ENCODE measurements at places on chromosomes 5 and 9.

GRCh38 chr5:111472096-111472495, 40.2 kb downstream of the STARD4 start:
- no peak for DNase-seq

GRCh38 chr5:104247260-104247659, 684.7 kb upstream of the NUDT12 start:
- no peak for DNase-seq

DNA sequence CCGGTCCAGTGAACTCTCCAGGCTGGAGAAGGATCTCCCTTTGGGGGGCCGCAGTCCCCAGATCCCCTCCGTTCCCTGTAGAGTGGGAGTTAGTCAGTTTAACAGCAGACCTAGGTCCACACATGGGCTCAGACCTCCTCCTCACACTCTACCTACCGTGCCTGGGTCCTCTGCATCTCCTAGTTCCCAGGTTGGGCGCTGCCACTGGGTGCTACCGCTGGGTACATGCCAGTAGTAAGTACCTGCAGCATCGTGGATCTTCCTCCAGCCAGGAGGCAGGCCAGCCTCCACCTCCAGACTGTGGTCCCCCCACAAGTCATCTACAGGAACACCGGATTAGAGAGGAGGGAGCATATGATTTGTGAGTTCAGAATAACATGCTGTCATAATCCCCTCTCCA, 802 bp downstream of the APBB3 start:
- DNase-seq = no peak

DNA sequence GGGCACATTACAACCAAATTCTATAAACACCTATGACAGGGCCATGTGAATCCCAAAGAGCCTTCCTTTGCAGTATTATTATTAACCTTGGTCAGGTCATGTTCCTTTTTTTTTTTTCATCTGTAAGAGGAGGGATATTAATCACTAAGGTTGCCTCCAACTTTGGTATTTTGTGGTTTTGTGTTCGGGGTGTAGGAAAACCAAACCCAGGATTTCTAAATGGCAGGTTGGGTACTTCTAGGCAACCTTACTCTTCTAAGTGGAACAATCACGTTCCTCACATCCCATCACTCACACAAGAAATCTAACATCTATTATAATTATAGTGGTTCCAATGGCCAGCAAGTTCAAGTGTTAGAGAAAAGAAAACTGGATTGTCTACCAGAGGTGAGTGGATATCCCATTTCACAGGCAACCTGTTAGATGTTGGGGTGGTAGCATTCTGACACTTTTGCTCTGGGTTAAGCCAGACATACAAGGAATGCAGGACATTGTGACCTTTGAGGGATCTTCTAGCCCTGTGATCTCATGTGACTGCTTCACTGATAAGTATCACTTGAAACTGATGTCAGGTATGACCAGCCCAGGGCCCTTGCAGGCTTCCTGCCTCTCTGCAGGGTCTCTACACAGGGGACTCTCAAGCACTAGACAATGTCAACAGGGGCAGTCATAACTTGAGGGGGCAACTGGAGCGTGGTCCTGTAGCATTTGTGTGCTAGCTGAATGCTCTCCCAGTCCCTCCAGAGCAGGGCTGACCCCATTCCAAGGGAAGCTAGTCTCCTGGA, 126.2 kb upstream of the VLDLR start:
- no peak for DNase-seq

DNA sequence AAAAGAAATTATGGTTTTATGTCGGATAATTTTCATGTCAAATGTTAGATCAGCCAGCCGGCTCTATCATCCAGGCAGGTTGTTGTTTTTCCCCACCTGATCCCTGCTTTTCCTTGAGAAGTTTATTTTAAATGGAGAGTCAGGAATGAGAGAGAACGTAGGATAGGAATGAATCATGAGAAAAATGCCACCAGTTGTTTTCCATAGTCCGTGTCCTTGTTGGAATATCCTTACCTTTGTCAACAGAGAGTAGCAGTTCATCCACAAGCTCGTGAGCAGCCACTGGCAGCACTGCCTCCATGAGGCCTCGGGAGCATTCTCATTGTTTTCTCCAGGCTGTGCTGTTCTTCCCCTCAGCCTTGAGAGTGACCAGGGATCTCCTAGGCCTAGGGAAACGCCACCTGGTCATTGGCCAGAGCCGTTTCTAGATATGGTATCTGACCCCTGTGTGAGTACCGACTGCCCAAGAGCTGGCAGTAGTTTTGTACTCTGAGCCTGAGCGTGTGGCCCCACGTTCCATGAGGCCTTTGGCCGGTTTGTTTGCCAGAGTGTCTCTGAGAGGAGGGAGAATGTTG, 293.3 kb downstream of the FANCC start:
- no peak for DNase-seq

- DNase-seq = no peak
Observed at GRCh38 chr9:130694205-130694604, 625 bp downstream of the EXOSC2 start.

GRCh38 chr9:133783331-133783731, 45.2 kb upstream of the SARDH start:
- no peak for DNase-seq

GRCh38 chr9:35395076-35395705, 94.7 kb upstream of the RUSC2 start:
- DNase-seq = no peak

DNA sequence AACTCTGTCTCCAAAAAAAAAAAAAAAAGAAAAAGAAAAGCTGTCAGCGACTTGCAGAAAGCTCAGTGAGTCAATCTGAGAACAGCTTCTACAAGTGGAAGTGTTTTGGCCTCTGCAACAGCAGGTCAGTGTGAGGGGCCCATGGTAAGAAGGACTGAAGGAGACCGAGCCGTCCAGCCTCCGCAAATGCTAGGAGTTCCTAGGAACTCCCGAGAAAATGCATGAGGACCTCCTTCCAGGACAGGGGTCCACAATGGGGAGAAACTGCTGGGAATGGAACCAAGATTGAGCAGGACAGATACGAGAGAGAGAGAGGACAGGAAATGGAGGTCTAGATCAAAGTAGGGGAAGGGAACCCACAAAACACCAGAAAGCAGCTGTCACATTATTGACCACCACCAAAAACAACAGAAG, 180.5 kb downstream of the CRB2 start:
- DNase-seq = no peak

GRCh38 chr5:180553530-180553929, 37.8 kb downstream of the SCGB3A1 start:
- DNase-seq = no peak

DNA sequence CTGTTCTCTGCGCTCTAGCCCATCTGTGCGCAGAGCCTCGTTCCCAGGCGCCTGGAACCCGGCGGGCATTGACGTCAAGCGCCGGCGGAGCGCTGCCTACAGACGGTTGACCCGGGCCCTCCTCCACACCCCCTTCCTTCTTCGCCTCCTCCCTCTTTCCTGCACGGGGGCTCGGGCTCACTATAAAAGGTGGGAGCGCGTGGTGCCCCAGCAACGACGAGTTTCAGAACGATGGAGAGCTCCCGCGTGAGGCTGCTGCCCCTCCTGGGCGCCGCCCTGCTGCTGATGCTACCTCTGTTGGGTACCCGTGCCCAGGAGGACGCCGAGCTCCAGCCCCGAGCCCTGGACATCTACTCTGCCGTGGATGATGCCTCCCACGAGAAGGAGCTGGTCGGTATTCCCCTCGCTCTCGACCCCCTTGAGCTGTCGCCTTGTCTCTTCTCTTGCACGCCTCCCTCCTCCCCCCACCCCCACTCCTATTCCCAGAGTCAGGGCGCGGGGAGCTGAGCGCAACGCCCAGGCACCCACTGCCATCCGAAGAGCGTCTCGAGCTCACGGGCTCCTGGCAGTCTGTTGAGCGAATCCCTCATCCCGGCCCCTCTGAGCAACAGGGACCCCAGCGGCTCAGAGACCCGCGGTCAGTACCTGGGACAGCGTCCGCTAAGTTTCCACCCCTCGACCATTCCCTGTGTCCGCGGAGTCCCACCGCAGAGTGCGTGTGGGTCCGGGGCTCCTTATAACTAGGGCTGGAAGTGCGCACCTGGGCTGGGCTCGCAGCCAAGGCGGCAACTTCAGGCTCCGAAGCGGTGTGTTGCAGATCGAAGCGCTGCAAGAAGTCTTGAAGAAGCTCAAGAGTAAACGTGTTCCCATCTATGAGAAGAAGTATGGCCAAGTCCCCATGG, at the start of gene CARTPT:
Gene CARTPT, plus strand, starts transcription at position 213 of the 902 bp plus-strand sequence. Its CDS starts 19 bp downstream, at position 232.
- no peak for DNase-seq

DNA sequence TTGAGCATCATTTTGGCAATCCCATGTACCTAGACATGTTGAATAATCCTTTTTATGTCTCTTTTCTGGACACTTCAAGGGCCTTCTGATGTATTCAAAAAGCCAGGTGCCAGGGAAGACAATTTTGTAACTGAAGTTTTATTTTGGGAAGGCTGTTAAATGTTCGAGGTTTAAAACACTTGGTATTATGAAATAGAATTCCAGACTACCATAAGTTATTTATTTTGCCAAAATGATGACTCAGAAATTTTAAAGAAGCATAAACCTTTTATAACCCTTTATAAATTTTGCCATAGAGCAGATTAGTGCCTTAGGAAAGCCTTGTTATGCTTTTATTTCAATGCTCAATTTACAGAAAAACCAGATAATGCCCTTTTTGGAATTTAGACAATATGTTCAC, 30.3 kb upstream of the UHRF2 start:
- DNase-seq = no peak

DNA sequence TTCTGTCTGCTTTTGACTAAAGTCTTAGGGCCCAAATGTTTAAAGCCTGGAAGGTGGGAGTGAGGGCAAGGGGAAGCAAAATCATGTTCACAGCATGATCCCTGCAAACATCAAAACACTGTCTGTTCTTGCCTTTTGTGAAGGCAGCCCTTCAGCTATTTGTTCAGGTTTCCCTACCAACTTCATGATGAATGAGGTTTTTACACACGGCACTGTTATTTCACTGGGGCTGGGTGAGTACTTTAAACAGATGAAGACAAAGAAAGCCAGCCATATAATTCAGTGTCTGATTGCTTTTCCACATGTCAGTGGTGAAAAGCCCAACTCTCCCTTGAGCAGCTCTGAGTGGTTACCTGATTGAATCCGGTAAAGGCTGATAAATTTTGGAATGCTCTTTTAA, 224.7 kb upstream of the GRAMD2B start:
- no peak for DNase-seq

- DNase-seq = no peak
Observed at GRCh38 chr5:143030349-143030748, 260.2 kb downstream of the ARHGAP26 start.

- no peak for DNase-seq
Observed at GRCh38 chr9:69172895-69173294, 1.2 kb upstream of the TJP2 start.

DNA sequence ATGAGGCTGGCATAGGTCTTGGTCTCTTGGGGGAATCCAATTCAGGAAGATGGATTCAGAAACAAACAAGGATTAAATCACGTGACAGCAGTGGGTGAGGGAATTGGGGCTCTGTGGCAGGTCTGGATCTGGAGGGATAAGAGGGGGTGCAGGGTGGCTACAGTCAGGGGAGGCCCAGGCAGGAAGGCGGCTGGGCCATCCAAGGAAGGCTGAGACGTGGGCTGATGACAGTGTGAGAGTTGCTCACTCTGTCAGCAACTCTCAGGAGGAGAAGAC, 65.8 kb upstream of the COL5A1 start:
- no peak for DNase-seq

DNA sequence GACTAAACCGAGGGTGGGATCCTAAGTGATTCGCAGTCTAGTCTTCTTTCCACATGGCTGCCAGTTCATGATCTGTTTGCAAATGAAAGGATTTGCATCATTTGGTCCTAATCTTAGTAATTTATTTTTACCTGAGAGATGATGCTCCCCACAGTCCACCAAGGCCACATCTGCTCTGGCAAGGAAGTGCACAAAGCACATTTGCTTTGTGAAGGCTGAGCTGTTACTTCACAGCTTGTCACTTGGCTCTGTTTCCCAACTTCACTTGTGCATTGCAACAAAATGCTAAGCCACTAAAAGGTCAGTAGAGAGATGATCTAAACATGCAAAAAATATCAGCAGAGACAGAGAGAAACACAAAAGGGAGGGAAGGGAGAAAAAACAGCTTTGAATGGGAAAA, 128.5 kb upstream of the VLDLR start:
- peak; percentile 22 for DNase-seq

GRCh38 chr5:54115735-54116403, 194.5 kb downstream of the ARL15 start:
- no peak for DNase-seq

DNA sequence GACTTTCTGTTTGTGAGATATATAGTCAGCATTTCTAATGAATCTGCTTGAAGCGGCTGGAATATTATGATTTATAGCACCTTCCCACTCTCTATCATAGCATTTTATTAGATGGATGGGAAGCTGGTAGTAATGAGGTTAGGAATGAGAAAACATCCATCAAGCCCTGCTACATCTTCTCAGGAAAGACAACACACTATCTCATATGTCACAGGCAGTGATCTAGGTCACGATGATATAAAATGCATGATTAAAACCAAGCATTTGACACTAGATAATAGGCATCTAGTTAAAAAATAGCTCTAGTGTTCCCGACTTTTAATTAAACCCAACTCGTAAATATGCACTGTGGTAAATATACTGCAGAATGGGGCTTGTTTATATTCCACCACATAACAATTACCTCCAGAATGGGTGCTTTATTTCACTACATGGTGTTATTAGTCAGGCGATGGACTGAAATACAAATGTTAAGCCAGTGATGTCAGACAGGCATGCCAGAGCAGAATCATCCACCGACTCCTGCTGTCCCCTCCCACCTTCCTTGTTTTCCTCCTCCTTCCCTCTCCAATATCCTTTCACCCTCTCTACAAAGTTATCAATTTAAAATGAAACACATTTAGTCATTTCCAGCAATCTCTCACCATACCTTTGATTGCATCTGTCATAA, 286.8 kb downstream of the SPATA31D1 start:
- DNase-seq = no peak

GRCh38 chr9:72509053-72509452, 12.4 kb upstream of the TMC1 start:
- peak; percentile 55 for DNase-seq

DNA sequence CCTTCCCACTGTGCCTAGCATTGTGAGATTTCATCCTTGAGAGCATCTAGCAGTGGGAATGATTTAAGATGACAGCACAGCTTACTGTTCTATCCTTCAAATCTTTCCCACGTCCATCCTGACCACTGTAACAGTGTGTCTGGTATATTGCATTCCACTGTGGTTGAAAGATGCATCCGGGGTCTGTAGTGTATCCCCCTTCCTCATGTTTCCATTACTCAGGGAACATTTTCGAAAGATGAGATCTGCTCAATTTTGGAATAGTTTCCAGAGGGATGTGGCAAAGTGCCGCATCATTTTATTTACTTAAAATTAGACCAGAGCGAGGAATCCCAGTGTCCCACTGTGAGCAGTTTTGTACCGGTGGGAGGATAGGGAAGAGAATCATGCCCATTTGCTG, 407.1 kb upstream of the PAPPA start:
- DNase-seq = no peak

DNA sequence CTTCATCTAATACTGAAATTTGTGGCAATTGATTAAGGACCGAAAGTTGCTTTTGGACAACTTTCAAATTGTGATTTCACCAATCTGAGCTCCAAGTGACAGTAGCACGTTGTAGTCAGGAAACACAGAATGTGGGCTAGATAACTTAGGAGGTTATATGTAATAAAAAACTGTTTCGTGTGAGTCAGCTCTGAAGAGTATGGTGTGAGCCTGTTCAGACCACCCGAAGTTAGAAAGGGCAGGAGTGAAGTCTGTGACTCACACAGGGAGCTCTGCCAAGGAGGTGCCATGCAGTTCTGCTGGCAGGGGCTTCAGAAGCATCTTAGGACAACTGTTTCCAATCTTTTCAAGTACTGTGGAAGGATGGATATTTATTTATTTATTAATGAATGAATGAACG, 16.4 kb upstream of the ZBTB34 start:
- no peak for DNase-seq

GRCh38 chr5:137134920-137135532, 364.1 kb downstream of the SPOCK1 start:
- DNase-seq = no peak

GRCh38 chr5:39815711-39816110, 390.9 kb upstream of the DAB2 start:
- DNase-seq = no peak

Data from inflammatory macrophage treated with lipopolysaccharide for 4 hours (primary cell).